ENCODE measurements at places on chromosomes 3 and 15.
A peak's percentile ranks its signal among the peaks of the same experiment; 100 is the strongest.

GRCh38 chr15:59611276-59612260 lies at the start of gene GCNT3:
Gene GCNT3, plus strand, starts transcription at chr15:59611783. Its CDS starts 6,456 bp downstream, at chr15:59618239.
- peak; percentile 37 for DNase-seq

DNA sequence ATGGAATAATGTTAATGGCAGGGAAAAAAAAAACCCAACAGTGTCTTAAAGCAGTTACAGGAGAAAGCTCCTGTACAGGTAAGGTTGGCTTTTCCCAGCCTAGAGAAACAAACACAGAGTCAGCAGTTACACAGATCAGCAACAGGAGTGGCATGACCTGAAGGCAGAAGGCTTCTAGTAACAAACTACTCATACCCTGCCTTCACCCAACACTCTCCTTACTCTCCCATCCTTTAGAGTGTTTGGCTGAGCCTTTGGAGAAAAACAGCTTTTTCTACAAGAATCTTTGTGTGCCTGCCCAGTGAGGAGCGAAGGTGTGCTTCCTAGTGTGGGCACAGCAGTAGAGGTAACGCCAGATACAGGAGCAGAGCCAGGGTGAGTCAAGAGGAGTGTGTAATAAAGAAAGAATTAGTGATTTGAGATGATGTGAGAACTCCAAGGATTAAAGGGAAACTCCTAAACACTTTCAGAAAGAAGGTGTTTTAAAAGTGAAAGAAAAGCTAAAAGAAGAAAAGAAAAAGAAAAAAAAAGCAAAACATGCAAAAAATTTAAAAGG lies 152.7 kb downstream of the POLR2M start:
- DNase-seq, result no peak

DNA sequence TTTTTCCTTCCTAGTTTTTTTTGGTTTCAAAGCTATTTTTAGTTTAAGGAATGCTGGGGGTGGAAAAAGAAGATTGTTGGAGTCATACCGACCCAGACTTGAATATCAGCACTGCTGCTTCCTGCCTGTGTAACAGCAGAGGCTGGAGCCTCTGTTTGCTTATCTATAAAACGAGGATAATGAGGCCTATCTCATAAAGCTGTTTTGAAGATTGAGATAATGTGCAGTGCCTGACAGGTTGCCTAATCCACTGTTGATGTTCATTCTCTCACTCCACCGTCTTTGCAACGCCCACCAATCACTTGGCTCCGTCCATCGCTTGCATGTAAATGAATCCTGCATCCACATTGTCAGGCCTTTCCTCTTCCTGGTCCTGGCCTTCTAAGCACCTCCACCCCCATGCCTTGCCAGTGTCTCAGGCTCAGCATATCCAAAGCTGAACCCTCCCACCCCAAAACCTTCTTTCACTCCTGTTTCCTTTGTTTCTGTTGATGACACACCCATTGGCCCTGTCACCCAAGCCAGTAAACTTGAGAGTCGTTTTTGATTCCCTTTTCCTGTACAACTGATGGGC lies 94.9 kb downstream of the MEX3B start:
- DNase-seq, result peak; percentile 42

- no peak for DNase-seq
Measured at GRCh38 chr15:23616536-23616935, 31.1 kb downstream of the MAGEL2 start.

DNA sequence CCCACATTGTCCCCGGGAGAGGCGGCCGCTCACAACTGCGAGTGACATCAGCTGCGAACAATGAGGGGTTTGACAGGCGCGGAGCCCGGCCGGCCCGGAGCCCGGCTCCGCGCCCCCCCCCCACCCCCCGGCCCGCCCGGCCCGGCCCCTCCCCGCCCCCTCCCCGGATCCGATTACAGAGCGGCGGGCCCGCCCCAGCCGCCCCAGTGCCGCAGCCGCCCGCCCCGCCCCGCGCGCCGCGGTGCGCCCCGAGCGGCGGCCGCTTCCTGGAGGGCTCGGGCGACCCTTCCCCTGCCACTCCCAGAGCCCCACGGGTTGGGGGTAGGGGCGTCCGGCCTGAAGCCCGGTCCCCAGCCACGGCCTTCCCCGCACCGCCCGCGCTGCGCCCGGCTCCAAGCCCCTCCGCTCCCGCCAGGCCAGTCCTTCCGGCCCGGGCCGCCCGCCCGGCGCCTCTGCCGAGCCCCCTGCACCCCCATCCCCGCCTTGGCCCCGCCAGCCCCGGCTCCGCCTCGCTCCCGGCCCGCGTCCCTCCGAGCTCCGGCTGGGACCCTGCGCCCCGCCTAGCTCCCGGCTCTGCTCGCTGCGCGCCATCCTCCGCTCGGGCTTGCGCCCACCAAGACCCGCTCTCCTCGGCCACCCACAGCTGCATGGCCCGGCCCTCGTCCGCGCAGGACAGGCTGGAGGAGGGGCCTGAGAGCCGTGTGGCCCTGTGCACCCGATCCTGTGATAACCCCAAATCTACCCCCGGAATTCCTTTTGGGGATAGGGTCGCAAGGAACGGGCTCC lies at the start of gene PCBP4:
PCBP4 (minus strand) TSS at position 71 of the 786 bp plus-strand sequence. CDS start 6,214 bp downstream, outside the sequence.
- peak; percentile 22 for DNase-seq

GRCh38 chr3:49276475-49277382 lies at the start of gene C3orf62:
Gene C3orf62, minus strand, starts transcription at chr3:49277232. Its CDS starts 360 bp downstream, at chr3:49276872.
- peak; percentile 71 for DNase-seq

DNA sequence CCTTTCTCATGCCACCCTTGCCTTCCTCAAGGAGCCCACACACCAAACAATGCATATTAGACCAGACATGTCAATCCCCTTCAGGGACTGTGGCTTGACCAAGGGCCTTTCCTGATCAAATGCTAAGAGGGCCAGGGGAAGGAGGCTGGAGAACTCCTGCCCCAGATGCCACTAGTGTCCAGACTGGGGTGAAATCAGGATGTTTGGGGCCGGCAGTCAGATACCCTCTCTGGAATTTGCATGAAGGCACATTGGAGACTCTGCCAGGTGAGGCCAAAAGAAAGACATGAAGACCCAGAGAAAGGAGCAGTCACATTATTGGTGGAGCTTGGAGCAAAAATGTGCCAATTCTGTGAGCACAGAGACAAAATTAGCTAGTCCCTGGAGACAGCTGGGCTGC lies 154.1 kb downstream of the TLE3 start:
- DNase-seq, result no peak

GRCh38 chr3:140143367-140144069 lies 208.5 kb downstream of the CLSTN2 start:
- DNase-seq, result no peak

GRCh38 chr3:158491968-158492367 lies 79.0 kb upstream of the MLF1 start:
- DNase-seq, result no peak

GRCh38 chr15:87599616-87600015 lies 656.9 kb downstream of the NTRK3 start:
- DNase-seq, result no peak

- no peak for DNase-seq
Measured at GRCh38 chr15:61519296-61519695, 290.2 kb upstream of the RORA start.

Data from OCI-M1 (cell line).